ENCODE measurements at places on chromosomes 7 and 10. TPM values are rescaled to one million over a fixed set of nuclear protein-coding genes. Genes with fewer than 3 reads are reported as not detected.

GRCh38 chr10:46548498-46549090 lies 7.9 kb downstream of the GPRIN2 start:
- peak; percentile 75 for DNase-seq

DNA sequence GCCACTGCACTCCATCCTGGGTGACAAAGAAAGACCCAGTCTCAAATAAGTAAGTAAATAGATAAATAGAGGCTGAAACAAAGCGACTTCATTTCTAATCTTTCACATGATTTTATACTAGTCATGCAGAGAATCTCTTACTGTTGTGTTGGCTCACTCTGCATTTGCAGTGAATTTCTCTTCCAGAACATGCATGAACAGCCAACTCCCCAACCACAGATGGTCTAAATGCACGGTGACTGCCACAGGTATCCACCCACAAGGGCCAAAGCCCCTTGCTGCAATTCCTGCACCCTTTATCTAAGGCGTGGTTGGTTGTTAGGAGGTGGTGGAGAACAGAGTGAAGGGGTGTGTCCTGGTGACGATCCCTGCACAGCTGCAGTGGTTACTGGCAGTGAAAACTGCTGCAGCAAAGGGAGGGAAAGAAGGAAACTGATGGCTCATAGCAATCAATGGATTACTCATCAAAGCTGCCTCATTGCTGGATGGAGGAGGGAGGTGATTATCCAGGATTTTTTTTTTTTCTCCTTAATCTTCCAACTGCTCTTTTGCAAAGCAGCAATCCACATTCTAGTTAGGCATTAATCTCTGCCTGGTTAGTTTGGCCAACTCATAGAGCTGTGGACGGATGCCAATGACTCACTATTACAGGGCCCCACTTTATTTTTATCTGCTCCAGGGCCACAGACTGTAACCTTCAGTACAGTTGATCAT lies 50.6 kb downstream of the PRTFDC1 start:
- no peak for DNase-seq

GRCh38 chr10:55631071-55631654 lies 729.9 kb downstream of the ZWINT start:
- peak; percentile 48 for DNase-seq

GRCh38 chr10:70096016-70096704 lies 36.5 kb downstream of the AIFM2 start:
- no peak for DNase-seq

- DNase-seq = no peak
Observed at GRCh38 chr10:78634835-78635234, 433.9 kb upstream of the ZMIZ1 start.

GRCh38 chr7:43639858-43640491 lies 57.1 kb downstream of the STK17A start:
- DNase-seq = no peak

- no peak for DNase-seq
Observed at GRCh38 chr10:86261941-86262687, 104.5 kb downstream of the GRID1 start.

- DNase-seq = no peak
Observed at GRCh38 chr7:105512926-105513526, 9.0 kb downstream of the PUS7 start.

DNA sequence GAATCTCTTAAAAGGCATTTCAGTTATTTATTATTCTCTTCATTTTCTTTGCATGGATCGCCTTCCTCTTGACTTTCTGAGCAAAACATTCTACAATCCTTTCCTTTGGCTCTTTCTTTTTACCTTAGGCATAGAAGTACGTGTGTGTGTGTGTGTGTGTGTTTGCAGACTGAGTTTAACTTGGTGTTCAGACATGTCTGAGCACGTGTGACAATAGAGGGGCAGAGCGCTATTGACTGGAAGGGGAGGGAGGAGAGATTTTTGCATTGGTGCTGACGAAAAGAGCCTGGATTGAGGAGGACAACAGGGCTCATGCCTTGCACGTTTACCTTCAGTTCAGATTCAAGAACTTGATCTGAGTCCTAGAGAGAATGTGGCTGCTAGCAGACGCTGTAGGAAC lies 129.8 kb downstream of the SEC23IP start:
- DNase-seq = no peak

GRCh38 chr10:22617516-22617915 lies 96.9 kb downstream of the PIP4K2A start:
- DNase-seq = no peak

GRCh38 chr10:78717200-78717599 lies 351.6 kb upstream of the ZMIZ1 start:
- peak; percentile 85 for DNase-seq

DNA sequence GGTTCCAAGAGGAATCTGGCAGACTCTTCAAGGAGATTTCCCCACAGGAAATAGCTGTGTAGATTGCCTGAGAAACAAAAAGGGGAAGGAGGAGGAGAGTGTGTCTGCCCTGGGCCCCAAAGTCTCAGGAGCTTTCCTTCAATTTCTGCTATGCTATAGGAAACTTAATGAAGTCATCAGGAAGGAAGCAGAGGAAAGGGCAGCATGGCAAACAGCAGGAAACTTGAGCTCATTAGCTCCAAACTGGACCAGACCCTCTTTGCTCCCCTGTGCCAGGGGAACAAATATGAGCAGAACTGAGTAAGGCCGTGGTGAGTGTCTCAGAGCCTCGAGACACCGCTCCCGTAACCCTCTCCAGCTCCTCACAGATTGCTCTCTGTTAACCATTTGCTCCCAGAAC lies 4.8 kb upstream of the KCNIP2 start:
- DNase-seq = no peak

GRCh38 chr10:65786279-65786678 lies 1139.6 kb upstream of the LRRTM3 start:
- DNase-seq = no peak

DNA sequence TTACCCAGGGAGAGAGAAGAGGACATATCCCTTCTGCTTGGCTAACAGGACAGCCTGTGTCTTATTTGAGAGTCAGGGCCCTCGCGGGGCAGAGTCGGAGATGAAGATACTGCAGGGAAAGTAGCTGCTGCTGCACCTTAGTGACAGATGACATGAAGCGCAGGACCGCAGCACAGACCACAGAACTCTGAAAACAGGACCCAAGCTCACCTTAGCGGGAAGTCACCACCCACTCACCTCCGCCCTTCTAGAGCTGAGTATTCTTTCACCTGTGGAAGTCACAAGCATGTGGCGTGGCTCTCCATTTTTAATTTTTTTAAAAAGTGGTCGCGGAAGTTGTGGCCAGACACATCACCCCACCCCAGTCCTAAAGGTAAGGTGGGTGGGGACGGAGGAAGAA lies 191.4 kb downstream of the FAM107B start:
- no peak for DNase-seq

DNA sequence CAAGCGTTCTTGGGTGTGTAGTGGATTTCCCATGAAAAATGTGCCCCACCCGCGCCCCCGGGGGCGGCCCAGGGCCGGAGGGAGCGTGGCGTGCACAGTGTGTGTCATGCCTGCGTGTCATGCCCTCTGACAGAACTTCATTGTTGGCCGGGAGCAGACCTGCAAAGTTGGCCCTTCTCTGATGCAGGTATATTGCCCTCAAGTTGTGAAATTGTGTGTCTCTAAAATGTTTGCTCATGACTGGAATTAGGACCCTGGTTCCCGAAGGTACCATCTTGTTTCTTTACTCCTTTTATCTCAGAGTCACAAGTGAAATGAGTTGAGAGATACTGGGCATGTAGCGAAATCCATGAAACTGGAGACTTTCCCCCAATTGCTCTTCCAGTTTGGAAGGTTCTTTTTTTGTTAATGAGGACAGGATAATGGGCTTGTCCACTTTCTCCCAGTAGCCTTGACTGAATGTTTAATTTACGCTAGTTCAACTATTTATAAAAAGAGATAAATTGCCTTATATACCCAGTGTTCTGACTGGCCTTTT lies 26.2 kb downstream of the ADK start:
- DNase-seq = peak; percentile 60

- no peak for DNase-seq
Observed at GRCh38 chr7:19762631-19763030, 10.8 kb downstream of the TMEM196 start.

DNA sequence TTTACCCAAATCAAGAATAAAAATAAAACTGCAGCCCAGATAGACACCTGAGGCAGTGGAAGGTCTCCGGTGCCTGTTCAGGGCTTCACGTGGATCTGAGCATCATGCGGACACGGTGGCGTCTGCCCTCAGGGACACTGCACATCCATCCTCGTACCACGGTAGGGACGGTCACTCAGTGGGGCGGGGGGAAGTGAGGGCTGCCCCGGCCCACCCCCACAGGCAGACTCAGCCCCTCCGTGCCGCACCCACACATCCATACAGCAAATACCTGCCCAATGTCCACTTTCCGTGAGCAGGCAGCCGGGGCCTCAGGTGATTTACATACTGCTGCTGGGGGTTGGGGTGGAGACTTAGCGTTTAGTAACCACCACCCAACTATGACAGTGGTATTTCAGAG lies 207.8 kb downstream of the DIP2C start:
- DNase-seq = peak; percentile 73

DNA sequence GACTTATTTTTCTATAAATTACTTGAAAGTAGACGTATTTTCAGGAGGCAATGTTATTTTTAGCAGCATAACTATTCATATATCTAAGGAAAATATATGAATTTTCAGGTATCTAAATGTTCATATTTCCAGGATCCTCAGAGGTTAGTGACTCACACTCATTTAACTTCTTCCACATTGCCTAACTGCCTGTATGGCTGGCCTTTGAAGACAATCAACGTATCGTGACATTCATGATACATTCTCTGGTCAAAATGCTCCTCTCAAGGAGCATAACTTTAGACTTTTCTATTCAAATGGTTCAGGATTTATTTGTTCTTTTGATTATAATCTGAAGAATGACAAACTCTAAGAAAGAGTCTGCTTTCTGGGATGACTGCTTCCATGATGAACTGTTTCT lies 89.3 kb downstream of the SEMA3C start:
- DNase-seq = no peak

DNA sequence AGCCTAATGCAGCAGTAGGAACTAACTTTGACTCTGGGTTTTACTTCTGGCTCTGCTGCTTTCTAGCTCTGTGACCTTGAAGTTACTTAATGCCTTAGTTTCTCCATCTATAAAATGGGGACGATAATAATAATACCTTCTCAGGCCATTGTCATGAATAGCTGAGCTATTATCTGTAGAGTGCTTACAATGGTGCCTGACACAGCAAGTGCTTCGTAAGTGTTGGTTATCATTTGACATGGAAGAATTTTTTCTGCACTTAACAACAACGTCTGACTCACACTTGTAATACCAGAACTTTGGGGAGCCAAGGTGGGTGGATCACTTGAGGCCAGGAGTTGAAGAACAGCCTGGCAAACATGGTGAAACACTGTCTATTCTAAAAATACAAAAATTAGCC lies 140.5 kb downstream of the ARL4A start:
- DNase-seq = no peak

DNA sequence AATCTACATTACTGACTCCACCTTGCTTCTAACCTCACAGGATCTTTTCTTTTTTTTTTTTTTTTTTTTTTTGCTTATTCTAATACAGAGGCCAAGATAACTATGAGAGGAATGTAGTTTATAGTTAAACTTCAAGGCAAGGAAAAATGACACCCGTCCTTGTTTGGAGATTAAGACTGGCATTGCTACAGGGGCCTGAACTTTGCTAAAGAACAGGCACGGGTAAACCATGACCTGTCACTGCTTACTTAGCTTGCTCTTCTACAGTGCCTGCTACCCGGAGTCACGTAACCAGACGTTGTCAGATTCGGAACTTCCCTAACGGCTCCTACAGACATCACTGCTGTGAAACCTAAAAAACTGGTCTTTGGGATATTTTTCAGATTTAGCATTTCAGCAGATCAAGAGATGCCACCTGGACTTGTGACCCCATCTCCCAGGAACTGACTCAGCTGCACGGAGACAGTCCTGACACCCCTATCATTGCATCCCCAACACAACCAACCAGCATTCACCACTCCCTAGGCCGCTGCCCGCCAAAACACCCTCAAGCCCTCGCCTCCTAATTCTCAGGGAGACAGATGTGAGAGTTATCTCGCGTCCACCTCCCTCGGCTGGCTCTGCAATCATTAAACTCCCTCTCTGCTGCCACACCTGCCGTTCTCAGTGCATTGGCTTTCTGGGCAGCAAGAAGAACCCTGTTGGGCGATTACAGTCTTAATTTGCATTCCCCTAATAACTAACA lies 27.5 kb downstream of the MAD1L1 start:
- no peak for DNase-seq

DNA sequence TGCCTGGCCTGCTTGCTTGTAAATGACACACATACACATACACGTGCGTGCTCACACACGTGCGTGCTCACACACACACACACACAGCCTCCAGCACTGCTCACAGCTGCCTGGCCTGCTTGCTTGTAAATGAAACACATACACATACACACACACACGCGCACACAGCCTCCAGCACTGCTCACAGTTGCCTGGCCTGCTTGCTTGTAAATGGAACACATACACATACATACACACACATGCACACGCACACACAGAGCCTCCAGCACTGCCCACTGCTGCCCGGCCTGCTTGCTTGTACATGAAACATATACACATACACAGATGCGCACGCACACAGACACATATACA lies 397.2 kb downstream of the PLXNA4 start:
- no peak for DNase-seq

DNA sequence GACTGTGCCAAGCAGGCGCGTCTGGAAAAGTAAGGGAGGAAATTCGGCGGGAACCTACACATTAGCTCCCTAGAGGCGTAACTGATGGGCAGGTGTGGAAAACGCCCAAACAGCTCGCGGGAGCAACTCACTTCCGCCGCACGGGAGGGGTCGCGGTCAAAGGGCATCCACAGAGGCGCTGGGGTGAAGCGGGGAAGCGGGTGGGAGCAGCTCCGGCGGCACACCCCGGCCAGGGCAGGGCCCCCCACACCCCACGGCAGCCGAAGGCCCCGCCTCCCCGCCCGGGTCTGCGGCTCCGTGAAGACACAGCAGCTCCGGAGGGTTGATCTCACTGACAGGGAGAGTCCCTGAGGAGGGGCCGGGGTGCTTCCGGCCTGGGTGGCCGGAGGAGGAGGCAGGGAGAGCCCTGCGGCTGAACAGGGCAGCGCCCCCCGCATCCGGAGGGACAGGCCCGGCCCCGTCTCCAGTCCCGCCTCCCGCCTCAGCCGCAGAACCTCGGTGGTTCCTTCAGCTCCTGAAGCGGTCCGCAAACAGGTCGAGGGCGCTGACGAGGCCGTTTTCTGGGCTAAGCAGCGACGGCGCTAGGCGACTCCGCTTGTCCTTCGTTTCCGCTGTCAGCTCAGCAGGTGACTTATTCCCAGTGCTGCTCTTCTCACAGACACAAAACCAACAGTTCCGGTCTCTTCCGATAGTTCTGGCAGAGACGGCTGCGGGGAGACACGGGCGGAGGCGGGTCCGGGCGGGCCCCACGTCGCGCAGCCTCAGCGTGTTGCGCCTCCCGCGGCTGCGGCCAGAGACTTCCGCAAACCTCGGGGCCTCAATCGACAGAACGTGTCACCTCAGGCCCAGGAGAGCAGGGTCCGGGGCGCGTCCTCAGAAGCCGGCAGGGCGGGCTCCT lies 276.1 kb downstream of the DNAJB6 start:
- peak; percentile 85 for DNase-seq

IFIT5 gene
- 19.0 TPM for total RNA-seq

LEP gene
- 0.45 TPM for total RNA-seq

CRHR2 gene
- 1.5 TPM for total RNA-seq

SUN3 gene
- total RNA-seq = not detected

TRIM73 gene
- 2.9 TPM for total RNA-seq

BTBD16 gene
- total RNA-seq = 2.4 TPM

HOXA11 gene
- total RNA-seq = 0.81 TPM

Data from aorta (tissue), 5 donors.